ENCODE measurements at places on chromosomes 13 and 19. TPM values are rescaled to one million over a fixed set of nuclear protein-coding genes. Genes with fewer than 3 reads are reported as not detected.

C1QTNF9 gene
- total RNA-seq = not detected

DNA sequence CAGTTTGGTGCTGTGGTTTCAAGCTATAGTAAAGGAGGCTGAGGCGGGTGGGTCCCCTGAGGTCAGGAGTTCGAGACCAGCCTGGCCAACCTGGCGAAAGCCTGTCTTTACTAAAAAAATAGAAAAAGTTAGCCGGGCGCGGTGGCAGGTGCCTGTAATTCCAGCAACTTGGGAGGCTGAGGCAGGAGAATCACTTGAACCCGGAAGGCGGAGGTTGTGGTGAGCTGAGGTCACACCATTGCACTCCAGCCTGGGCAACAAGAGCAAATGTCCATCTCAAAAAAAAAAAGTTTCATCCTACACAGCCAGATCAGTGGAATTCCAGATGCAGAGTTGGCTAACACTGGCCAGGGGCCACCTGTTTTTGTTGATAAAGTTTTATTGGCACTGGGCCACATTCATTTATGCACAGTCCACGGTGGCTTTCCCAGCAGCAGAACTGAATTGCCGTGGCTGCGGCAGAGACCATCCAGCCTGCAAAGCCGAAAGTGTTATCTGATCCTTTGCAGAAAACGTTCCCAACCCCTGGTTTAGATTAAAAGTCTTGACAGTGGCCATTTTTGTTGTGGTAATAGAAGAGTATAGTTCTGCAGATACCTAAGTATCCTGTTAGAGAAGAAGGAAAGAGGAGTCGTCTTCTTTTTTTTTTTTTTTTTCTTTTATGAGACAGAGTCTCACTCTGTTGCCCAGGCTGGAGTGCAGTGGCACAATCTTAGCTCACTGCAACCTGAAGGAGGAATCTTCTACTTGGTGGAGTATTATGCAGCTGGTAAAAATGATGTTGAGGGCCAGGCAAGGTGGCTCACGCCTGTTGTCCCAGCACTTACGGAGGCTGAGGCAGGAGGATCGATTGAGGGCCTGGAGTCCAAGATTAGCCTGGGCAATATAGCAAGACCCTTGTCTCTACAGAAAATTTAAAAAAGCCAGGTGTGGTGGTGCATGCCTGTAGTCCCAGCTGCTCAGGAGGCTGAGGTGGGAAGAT, 8.7 kb downstream of the NCLN start:
- H3K27ac ChIP-seq = no peak overlapping the region
- H3K4me1 ChIP-seq = no peaks in the 10 kb centered on the region
- H3K4me3 ChIP-seq = no peak overlapping the region
- H3K36me3 ChIP-seq = peaks cover 4% of the 10 kb centered on the region
- no peak for DNase-seq
- no peaks in the 10 kb centered on the region for H3K27me3 ChIP-seq

PLK5 gene
- under 0.01 TPM for total RNA-seq

ALKBH7 gene
- 48.9 TPM for total RNA-seq

CEACAM3 gene
- total RNA-seq = not detected

DNA sequence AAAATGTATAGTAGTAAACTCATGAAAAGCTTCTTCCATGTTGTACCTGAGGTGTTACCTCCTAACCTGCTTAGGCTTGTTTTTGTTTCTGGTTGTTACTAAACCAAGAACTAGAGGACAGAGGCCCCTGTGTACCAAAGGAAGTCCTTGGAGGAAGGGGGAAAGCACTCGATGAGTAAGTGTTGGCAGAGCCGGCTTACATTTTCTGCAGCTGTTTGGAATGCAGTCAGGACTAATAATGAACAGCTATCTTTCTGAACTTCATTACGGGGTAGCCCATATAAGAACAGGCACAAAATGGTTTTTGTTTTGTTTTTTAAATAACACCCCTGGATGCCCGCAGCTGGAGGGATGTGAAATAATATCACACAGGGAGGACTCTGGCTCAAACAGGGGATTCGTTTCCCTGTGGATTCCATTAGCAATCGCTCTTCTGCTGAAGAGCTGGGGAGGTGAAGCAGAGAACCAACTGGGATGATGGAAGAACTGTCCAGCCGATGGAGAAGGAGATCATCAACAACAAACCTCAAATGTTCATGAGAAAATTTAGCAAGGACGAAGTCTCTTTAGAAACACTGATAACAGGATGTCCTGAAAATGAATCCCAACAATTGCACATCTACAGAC, 214.2 kb upstream of the MAB21L1 start:
- H3K27ac ChIP-seq = no peak overlapping the region
- no peaks in the 10 kb centered on the region for H3K27me3 ChIP-seq
- DNase-seq = no peak
- peaks cover 5% of the 10 kb centered on the region for H3K4me1 ChIP-seq
- H3K36me3 ChIP-seq = no peaks in the 10 kb centered on the region

- DNase-seq = peak; percentile 29
- no peak overlapping the region for H3K27ac ChIP-seq
- no peaks in the 10 kb centered on the region for H3K36me3 ChIP-seq
Observed at GRCh38 chr19:7694499-7694898, 7.4 kb downstream of the FCER2 start.

- DNase-seq = no peak
- no peak overlapping the region for H3K4me3 ChIP-seq
- peaks cover 14% of the 10 kb centered on the region for H3K4me1 ChIP-seq
- H3K36me3 ChIP-seq = no peaks in the 10 kb centered on the region
Observed at GRCh38 chr13:30110301-30111070, 196.9 kb downstream of the KATNAL1 start.

DNA sequence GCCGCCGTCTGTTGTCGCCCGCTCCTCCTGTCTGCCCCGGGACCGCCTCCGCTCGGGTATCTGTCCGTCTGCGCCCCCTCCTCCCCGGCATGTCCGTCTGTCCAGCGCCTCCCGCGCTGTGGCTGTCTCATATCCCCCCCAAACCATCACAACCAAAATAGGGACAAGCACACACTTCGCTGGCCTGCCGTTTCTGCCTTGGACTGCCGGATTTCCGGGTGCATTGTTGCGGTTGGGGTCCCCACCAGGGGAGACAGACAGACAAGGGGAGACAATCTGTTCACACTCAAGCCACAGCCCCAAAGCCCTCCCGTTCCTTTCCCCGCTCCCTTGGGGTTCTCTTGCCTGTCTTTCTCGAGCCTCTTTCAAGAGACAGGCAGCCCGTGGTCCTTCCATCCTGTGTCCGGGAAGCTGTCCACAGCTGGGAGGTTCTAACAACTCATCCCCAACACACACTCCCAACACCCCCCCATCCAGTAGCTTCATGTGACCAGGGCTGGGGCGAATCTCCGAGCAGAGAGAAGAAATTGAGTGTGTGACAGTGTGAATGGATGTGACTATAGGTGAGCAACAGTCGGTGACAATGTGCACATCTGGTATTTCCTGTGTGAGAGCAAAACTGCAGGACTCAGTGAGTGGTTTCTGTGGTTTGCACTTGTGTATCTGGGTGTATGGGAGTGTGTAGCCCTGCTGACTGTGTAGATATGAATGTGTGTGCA, 16.5 kb upstream of the FOSB start:
- peaks cover 35% of the 10 kb centered on the region for H3K4me1 ChIP-seq
- H3K27ac ChIP-seq = peak overlapping the region; percentile 91
- no peaks in the 10 kb centered on the region for H3K27me3 ChIP-seq
- peak overlapping the region; percentile 83 for H3K4me3 ChIP-seq
- no peaks in the 10 kb centered on the region for H3K36me3 ChIP-seq
- peak; percentile 93 for DNase-seq

- H3K27me3 ChIP-seq = no peaks in the 10 kb centered on the region
- H3K36me3 ChIP-seq = no peaks in the 10 kb centered on the region
- H3K4me1 ChIP-seq = peaks cover 10% of the 10 kb centered on the region
- H3K27ac ChIP-seq = no peak overlapping the region
- no peak overlapping the region for H3K4me3 ChIP-seq
- DNase-seq = no peak
Observed at GRCh38 chr13:42950181-42950580, 41.9 kb downstream of the EPSTI1 start.

- H3K4me3 ChIP-seq = no peak overlapping the region
- H3K27ac ChIP-seq = no peak overlapping the region
- peaks cover 3% of the 10 kb centered on the region for H3K4me1 ChIP-seq
Observed at GRCh38 chr13:104310861-104311260, 1244.6 kb upstream of the SLC10A2 start.

DNA sequence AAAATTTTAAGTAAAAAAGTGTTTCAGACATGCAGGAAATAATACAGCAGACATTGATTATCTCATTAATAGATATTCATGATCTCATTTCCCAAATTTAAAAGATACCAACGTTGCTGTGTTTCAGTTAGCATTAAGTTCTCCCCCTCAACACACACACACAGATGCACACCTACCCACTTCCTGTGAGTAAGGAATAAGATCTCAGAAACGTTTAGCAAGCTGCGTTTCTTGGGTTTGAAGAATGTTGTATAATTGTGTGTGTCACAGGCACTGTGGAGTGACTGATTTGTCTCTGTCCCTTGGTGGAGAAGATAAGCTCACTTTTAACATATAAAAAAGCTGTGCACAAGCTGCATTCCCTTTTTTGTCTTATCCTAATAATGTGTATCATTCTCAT, 196.8 kb downstream of the PDS5B start:
- no peaks in the 10 kb centered on the region for H3K36me3 ChIP-seq
- DNase-seq = no peak
- H3K27ac ChIP-seq = no peak overlapping the region

GRCh38 chr19:31214086-31214485, 135.2 kb downstream of the TSHZ3 start:
- peak overlapping the region; percentile 92 for H3K27ac ChIP-seq
- no peaks in the 10 kb centered on the region for H3K27me3 ChIP-seq
- H3K36me3 ChIP-seq = no peaks in the 10 kb centered on the region
- H3K4me3 ChIP-seq = peak overlapping the region; percentile 12
- H3K4me1 ChIP-seq = peaks cover 12% of the 10 kb centered on the region
- peak; percentile 95 for DNase-seq

GRCh38 chr13:35747594-35747993, 271.1 kb upstream of the MAB21L1 start:
- no peaks in the 10 kb centered on the region for H3K36me3 ChIP-seq
- DNase-seq = no peak
- H3K27me3 ChIP-seq = peaks cover 2% of the 10 kb centered on the region
- H3K4me3 ChIP-seq = no peak overlapping the region
- no peak overlapping the region for H3K27ac ChIP-seq

DNA sequence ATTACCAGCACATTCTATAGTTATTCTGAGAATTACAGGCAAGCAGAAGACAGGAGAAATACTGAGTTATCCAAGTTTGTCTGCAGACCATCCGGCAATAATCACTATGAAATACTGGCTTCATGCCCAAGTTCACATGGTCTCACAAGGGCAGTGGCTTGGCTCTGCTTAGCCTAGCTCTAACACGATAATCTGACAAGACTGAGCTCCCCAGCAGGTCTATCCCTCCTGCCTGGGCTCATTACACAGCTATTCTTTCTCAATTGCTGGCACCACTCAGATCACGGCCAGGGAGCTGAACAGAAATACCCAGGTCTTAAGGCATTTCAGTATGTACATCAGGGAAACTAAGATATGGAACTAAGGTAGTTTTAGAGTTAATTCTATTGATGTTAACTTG, 361.6 kb upstream of the PCDH20 start:
- no peaks in the 10 kb centered on the region for H3K4me1 ChIP-seq
- no peak overlapping the region for H3K27ac ChIP-seq
- H3K36me3 ChIP-seq = no peaks in the 10 kb centered on the region
- DNase-seq = no peak
- no peaks in the 10 kb centered on the region for H3K27me3 ChIP-seq

LHB gene
- total RNA-seq = not detected

- H3K4me1 ChIP-seq = peaks cover 18% of the 10 kb centered on the region
- H3K27ac ChIP-seq = no peak overlapping the region
- no peak overlapping the region for H3K4me3 ChIP-seq
- H3K27me3 ChIP-seq = peaks cover 2% of the 10 kb centered on the region
Observed at GRCh38 chr13:40452038-40452666, 214.3 kb downstream of the FOXO1 start.

DNA sequence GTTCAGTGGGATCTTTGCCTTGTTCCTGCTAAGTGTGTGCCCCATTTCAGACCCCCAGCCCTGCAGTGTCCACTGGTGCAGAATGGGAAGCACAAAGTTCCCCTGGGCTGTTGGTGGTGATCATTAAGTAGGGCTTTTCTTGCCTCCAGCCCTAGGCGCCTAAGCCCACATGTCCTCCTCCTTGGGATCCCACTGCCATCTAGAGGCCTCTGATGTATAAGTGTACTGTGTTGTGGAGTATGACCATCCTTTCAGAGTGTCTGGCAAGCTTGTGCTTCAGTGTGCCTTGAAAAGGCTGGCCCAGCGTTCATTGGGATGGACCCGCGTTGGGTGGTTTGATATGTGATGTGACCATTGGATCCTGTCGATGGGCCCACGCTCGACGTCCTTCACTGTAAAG, 71.2 kb downstream of the WASF3 start:
- H3K4me3 ChIP-seq = no peak overlapping the region
- H3K27ac ChIP-seq = no peak overlapping the region
- no peaks in the 10 kb centered on the region for H3K4me1 ChIP-seq

NMRK2 gene
- not detected for total RNA-seq

GRCh38 chr19:45059258-45059965, 16.9 kb downstream of the ZNF296 start:
- H3K36me3 ChIP-seq = peaks cover 84% of the 10 kb centered on the region
- H3K27me3 ChIP-seq = no peaks in the 10 kb centered on the region
- H3K27ac ChIP-seq = no peak overlapping the region
- DNase-seq = peak; percentile 99
- H3K4me1 ChIP-seq = no peaks in the 10 kb centered on the region

DNA sequence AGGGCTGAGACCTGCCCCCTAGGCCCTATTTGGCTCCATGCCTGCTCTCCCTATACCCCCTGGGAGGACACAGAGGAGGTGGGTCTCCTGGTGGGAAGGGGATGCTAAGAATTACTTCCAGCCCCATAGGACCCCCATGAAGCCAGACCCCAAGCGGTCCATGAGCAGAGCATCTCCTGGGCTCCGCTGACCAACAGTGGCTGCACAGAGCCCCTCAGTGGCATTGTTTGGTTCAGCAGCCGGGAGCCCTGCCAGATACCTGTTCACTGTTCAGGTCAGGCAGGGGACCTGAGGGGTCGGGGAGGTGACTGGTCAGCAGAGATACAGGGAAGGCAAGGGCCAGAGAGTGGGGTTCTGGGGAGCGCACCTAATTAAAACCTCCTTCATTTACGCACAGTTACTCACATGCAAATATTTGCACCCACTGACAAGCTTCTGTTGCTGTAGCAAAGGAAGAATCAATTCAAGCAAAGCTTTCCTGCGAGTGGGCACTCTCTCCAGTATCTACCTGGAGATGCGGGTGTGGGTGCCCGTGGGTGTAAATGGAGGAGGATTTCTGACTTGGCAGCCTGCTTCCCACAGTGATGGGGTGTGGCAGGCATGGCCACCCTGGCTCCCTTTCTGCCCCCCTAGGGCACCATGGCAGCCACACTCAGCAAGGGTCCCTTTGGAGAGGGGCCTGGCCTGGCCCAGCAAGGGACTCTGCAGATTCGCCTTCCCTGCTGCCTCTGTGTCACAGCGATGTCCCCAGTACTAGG, 83.5 kb downstream of the CHST8 start:
- no peaks in the 10 kb centered on the region for H3K36me3 ChIP-seq
- H3K27ac ChIP-seq = no peak overlapping the region
- no peak overlapping the region for H3K4me3 ChIP-seq
- no peaks in the 10 kb centered on the region for H3K4me1 ChIP-seq
- DNase-seq = peak; percentile 73

- peaks cover 11% of the 10 kb centered on the region for H3K36me3 ChIP-seq
- H3K4me1 ChIP-seq = peaks cover 22% of the 10 kb centered on the region
- DNase-seq = peak; percentile 99
- H3K27ac ChIP-seq = no peak overlapping the region
- no peaks in the 10 kb centered on the region for H3K27me3 ChIP-seq
- peak overlapping the region; percentile 68 for H3K4me3 ChIP-seq
Observed at GRCh38 chr19:18436671-18437490, 1.1 kb downstream of the ISYNA1 start.

Measured in osteoblast (primary cell).